Activated CD4-positive, alpha-beta T cell treated with anti-CD3 and anti-CD28 coated beads for 4 hours (primary cell): ENCODE measurements at places on chromosomes 6 and 20.

- DNase-seq, result no peak
These were observed 12.8 kb downstream of the KCTD20 start for GRCh38 chr6:36455486-36456027.

DNA sequence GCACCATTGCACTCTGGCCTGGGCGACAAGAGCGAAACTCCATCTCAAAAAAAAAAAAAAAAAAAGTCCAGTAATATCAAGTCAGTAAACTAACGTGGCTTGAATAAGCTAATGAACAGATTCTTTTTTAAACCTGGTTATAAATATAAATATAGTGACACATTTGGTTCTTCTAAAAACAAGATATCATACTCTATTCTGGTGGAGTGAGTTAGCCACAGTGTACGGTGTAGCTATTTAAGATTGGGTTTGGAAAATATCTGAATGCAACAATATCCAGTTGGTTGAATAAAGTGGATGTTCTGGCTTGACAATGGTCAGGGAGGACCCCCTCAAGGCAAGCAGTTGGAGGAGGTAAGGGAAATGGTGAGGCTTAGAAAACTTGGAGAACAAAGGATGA is 5.9 kb upstream of the DEK start:
- no peak for DNase-seq

- no peak for DNase-seq
These were observed 233.7 kb upstream of the SPTLC3 start for GRCh38 chr20:12775041-12775440.

GRCh38 chr6:6925391-6926164 is 182.2 kb upstream of the RREB1 start:
- no peak for DNase-seq

DNA sequence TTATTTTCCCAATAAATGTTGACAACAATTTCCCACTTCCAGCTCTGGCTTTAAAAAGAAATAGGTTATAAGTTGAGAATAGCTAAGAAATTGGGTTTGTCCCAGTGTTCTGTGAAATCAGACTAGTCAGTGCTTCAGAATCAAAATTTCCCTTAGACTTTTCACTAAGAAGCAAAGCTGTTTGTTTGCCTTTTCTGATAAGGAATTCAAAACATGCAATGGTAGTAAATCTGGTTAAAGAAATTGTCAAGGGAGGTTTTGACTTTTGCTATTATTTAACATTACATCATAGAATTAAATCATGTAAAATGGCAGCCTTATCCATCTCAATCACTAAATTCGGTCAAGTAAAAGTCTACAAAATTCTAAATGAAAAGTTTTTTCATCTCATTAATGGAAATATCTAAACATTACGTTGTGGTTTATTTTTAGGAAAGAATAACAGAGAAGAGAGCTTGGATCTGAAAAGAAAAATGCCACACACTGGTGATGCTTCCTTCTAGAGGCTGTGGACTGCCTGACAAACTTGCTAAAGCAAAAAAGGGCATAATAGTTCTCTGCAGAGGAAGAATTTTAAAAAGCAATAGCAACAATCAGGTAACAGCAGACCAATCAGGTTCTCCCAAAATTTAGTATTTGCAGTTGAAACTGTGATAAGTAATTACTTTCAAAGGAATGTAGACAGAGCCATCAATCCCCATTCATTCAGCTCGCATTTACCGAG is 36.4 kb downstream of the PLAGL1 start:
- no peak for DNase-seq

GRCh38 chr6:56772737-56773184 is 130.1 kb upstream of the DST start:
- no peak for DNase-seq

GRCh38 chr20:24507182-24507853 is 37.9 kb downstream of the SYNDIG1 start:
- DNase-seq, result no peak

- no peak for DNase-seq
These were observed 263.4 kb downstream of the NKAIN2 start for GRCh38 chr6:124066946-124067552.
